ENCODE measurements at places on chromosomes 16 and 17. TPM values are rescaled to one million over a fixed set of nuclear protein-coding genes. Genes with fewer than 3 reads are reported as not detected.

- DNase-seq: no peak
Observed at GRCh38 chr17:954431-955164, 25.0 kb downstream of the NXN start.

- no peak for DNase-seq
Observed at GRCh38 chr16:1413684-1414531, 596 bp downstream of the UNKL start.

DNA sequence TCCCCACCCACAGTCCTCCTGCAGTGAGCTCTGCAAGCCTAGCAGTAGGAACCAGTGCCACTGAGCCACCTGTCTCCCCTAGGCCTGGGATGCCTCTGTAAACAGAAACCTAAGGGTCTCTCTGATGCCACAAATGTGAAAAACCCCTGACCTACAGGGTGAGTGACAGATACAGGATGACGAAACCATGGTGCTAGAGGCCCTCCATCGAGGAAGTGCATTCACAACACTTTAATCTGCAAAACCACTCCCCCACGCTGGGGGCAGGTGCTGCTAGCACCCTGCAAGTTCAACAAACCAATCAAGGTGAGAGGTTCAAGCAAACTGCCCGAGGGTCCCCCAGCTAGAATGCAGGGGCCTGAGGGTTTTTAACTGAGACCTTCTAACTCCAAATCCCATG is 59.5 kb downstream of the CDYL2 start:
- no peak for DNase-seq

GINS2 gene
- total RNA-seq: 1.3 TPM
